ENCODE measurements at places on chromosomes 5 and 9.

DNA sequence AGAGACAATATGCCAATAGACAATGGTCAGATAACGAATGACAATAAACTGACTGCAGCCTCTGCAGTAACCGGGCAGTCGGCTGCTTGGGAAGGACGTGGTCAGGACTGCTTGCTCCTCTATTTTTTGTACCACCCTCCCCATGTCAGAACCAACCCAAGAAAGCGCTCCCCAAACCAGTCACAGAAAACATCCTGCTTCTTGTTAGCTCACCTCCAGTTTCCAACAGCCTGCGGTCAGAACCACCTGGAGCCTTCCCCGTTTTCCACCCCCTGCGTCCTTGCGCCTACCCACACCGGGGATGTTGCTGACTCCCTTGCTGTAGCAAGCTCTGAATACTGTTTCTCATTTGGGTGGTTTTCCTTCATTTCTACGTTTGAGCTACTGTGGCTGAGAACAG is 1.7 kb upstream of the MRNIP start:
- DNase-seq = no peak

- no peak for DNase-seq
Measured at GRCh38 chr5:119395080-119395836, 39.4 kb downstream of the TNFAIP8 start.

GRCh38 chr9:20524776-20525175 is 97.5 kb downstream of the MLLT3 start:
- no peak for DNase-seq

- DNase-seq = peak; percentile 1
Measured at GRCh38 chr5:132265336-132266030, 8.0 kb downstream of the PDLIM4 start.

DNA sequence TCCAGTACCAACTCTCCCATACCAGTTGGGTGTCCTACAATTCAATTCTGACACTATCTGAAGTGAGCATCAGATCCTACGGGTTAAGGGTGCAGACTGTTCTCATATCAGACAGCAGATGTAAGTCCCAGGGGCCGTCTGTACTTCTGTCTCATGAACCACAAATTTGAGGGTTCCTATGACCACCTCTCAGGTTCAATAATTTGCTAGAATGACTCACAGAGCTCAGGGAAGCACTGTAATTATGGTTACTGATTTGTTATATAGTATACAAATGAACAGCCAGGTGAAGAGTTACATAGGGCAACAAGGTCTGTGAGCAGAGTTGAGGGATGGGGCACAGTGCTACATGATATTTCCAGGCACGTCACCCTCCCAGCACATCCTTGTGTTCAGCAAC is 499.1 kb downstream of the DMAC1 start:
- no peak for DNase-seq

GRCh38 chr5:160044967-160045366 is 36.0 kb downstream of the TTC1 start:
- no peak for DNase-seq

GRCh38 chr9:21995006-21995665 is 545 bp downstream of the CDKN2B-AS1 start:
- DNase-seq = peak; percentile 65

DNA sequence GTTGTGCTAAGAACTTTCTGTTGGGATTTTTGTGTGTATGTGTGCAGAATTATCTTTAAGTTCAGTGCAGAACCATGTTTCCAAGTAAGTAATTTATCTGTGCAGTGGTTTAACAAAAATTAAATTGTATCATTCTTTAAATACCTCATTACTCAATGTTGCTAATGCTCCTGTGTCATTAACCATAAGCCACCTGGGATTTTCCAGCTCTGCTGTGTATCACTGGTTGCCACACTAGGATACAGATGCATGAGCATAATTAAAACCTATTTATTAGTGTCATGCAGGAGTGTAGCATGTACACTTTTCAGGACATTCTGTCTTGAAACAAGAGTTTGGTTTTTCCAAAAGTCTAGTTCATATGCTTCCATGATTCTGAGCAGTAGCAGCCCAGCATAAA is 120.4 kb upstream of the PTGER4 start:
- DNase-seq = no peak

DNA sequence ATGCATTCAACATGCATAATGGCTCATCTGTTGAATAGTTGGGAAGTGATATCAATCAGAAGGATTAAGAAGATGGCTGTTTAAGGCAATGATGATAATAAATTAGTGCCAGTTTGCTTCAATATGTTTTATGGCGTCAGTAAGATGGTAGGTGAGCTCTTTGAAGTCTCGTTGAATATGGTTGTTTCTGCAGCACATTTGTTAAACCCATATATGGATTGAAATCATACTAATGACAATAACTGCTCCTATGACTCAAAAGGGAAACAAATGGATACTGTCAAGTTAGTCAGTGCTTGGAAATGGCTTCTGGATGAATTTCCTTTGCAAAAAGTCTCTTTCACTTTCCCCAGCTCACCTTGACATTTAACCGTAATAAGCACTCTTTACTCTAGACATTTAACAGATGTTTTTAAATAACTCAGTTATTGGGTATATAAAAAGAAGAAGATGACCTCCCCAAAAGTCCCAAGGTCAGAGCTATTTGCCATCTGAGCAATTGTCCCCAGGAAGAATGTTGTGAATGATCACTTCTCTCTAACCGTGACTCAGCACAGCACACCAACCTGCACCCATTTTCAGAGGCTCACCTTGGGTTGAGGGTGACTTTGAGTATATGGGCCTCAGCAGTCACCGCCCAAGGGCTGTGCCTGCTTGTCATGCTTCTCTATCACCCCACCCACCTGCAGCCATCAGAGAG is 133.4 kb downstream of the GRIA1 start:
- no peak for DNase-seq

- DNase-seq = no peak
Measured at GRCh38 chr9:19473605-19474004, 64.8 kb downstream of the ACER2 start.

- no peak for DNase-seq
Measured at GRCh38 chr9:137251490-137252268, 593 bp downstream of the STPG3 start.

- no peak for DNase-seq
Measured at GRCh38 chr5:5633579-5633978, 211.1 kb downstream of the ICE1 start.

GRCh38 chr5:167233507-167234220 is 1057.8 kb upstream of the WWC1 start:
- DNase-seq = no peak

GRCh38 chr5:112973036-112973435 is 3.6 kb upstream of the DCP2 start:
- no peak for DNase-seq

DNA sequence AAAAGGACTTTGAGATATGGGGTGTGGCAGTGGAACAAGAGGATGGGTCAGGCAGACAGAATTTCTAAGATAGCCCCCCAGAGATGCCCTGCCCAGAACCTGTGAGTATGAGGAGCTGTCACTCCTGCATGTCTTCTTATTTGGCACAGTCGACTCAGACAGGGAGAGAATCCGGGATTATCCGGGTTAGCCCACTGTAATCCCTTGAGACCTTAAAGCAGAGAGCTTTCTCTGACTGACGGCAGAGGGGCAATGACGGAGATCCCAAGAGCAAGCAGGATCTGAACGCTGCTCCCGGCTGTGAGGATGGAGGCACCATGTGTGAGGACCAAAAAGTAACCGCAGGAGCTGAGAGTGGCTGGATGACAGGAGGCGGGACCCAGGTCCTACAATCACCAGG is 8.8 kb upstream of the NHP2 start:
- DNase-seq = no peak

DNA sequence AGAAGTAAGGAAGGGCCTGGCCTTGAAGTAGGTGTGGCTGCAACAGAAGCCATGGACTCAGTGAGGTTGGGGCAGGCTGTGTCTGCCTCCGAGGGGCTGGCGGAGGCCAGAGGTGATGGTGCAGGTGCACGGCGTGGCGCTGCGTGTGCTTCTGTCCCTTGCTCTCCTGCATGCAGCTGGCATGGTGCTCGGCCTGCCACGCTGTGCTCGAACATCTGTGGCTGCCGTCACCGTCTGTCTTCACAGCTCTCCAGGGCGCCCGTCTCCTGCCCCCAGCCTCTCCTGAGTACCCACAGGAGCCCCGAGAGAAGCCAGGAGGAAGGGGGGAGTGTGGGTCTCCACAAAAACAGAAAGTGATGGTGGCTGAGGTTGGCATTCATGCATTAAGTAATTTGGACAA is 193.7 kb downstream of the CACNA1B start:
- no peak for DNase-seq

DNA sequence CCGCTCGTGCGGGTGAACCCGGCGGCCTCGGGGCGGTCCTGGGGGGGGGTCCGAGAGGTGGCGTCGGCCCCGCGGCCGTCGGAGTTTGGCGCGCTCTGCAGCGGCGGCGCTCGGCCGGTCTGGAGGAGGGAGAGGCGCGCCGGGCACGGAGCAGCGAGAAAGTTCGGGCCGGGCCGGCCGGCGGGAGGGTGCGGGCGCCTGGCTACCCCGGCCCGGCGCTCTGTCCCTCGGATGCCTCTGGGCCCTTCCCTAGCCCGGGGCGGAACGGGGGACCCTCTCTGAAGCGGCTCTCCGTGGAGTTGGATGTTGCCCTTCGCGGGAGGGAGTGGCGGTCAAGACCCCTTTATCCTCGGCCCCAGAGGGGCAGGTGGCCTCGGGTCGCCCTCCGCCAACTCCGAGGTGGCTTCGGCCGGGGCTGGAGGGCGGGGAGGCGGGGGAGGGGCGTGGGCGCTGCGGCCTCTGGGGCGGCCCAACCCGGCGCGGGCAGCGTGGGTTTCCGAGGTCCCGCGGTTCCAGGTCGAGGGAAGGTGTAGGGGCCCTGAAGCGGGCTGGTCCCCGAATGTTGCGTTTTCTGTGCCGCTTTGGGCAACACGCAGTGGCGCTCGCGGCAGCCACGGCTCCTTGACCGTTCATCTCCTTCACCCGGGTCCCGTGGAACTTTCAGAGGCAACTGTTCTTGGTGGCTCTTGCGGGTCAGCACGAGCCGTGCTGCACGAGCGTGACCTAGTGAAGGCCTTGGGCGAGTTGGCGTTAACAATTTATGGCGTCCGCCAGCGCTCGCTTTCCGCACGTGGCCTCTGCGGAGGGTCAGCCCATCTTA is 290.5 kb downstream of the DOCK8 start:
- DNase-seq = peak; percentile 7

- no peak for DNase-seq
Measured at GRCh38 chr5:157680239-157680638, 8.9 kb downstream of the C5orf52 start.

DNA sequence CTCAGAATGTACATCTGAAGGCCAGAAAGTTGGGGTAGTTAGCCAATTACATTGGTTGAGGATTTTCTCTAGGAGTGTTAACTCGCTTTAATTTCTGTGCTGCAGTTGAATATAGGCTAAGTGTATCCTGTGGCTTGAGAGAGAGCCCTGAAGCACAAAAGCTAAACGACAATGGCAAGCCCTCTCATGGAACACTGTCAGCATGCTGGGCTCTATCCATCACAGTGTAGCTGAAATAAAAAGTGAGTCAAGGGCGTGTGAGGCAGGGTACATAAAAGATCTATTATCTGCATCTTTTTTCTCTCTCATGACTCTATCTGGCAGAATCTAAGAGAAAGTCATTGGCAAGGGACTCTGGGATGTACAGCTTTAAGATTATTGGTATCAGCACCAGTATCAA is 254.2 kb upstream of the GRIA1 start:
- DNase-seq = no peak

GRCh38 chr9:121576281-121577075 is 75.0 kb upstream of the DAB2IP start:
- DNase-seq = no peak

GRCh38 chr9:111484572-111484894 is 350 bp upstream of the ECPAS start:
- no peak for DNase-seq

DNA sequence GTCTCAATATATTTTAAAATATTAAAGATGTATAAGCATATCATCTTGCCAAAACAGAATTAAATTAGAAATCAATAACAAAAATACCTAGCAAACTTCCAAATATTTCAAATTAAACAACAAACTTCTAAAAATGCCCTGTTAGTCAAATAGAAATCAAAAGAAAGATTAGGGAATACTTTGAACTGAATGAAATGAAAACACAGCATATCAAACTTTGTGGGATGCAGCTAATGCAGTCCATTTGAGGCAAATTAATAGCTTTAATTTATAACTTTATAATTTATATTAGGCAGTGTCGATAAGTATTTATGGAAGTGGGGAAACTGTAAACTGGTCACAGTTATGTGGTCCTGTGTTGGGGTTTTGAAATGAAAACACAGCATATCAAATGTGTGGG is 17.1 kb downstream of the SLC6A3 start:
- no peak for DNase-seq

DNA sequence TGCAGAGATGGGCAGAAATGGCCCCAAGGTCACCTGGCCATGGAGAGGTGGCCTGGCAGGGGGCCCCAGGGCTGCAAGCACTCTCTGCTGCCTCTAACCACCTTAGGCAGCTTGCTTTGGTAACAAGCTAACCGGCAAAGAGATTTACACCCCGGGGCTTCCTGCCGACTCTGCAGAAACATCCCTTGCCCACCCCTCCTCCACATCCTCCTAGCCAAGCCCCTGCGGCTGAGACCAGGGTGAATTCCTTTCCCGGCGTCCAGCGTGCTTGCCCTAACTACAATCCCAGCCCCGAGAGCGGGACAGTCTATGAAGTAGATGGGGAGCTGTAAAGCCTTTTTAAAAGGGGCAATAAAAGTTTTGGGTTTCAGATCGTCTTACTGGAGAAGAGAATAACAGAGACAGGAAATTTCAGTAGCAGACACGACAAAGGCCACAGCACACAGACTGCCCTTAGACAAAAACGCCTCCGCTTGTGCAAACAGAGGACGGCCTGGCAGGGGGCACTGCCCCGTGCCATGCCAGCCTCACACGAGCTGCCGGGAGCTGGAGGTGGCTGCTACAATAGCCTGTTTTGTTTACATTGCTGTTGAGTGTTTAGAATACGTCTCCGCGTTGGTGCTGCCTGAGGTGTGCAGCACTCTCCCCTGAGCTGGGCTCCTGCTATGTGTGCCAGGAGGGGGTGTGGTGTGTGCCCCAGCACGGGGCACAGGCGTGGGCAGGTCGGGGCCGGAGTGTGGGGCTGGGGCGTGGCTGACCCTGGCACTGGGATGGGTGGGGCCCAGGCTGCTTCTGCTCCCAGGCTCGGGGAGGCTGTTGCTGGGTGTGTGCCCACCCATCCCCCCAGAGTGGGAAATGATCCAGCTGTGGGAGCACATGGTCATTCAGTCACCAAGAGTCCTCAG is 15.3 kb downstream of the MYMK start:
- no peak for DNase-seq

DNA sequence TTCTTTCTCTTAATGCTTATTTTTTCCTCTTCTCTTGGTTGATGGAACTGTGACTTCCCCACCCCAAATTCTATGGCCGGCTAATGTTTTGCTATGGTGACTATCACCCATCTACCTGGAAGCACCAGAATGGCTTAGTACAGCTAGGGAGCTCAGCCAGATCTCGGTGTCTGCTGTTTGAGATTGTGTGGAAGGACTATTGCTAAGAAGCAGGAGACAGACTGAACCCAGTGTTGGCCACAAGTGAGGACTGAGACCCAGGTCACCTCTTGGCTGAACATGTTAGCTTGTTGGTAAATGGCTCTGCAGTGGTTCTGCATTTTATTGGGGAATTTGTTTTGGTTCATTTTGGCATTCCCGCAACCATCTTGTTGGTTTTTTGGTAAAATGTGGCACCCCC is 2.7 kb downstream of the PRRC2B start:
- no peak for DNase-seq

- no peak for DNase-seq
Measured at GRCh38 chr9:10146517-10147331, 466.1 kb downstream of the PTPRD start.
